ENCODE measurements at places on chromosomes 13 and 19.

DNA sequence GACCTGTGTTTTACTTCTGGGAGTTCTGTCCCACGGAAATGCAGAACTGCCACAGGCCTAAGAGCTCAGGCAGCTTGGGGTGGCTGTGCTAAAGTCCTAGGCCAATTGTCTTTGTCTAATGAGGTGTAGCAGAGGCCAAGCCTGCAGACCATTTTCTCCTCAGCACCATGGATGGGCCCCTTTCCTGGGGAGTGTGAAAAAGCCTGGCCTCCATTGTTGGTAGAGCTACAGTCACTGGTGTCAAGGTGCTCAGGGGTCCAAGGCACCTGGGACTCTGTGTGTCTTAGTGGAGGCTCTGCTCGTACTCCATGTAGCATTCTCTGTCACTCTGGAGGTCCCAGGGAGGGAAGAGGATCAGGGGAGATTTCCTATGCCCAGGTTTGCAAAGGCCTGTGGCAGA, 329.6 kb downstream of the SLITRK5 start:
- DNase-seq = no peak

DNA sequence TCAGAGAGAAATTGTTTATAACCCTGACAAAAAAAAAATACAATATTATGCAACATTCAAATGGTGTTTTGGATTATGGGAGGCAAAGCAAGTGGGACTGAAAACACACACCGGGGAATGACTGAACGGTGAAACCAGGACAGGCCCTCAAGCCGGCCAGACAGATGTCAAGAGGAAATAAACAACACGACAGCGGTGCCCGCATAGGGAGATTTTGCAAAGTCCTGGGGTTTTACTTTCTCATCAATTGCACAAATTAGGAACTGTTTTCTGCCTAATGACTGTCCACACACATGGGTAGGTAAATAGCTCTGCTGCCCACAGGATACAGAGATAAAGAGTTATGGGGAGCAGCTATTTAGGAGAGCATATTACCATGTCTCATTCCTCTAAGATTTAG, 134.5 kb downstream of the IRS2 start:
- DNase-seq = no peak

GRCh38 chr13:105037110-105037509, 1498.4 kb downstream of the EFNB2 start:
- no peak for DNase-seq

GRCh38 chr19:9610484-9611113, 10.4 kb downstream of the ZNF561 start:
- no peak for DNase-seq
